ENCODE measurements at places on chromosomes 12 and 14.

GRCh38 chr12:130422676-130423075 is 85.0 kb downstream of the PIWIL1 start:
- no peak for DNase-seq

DNA sequence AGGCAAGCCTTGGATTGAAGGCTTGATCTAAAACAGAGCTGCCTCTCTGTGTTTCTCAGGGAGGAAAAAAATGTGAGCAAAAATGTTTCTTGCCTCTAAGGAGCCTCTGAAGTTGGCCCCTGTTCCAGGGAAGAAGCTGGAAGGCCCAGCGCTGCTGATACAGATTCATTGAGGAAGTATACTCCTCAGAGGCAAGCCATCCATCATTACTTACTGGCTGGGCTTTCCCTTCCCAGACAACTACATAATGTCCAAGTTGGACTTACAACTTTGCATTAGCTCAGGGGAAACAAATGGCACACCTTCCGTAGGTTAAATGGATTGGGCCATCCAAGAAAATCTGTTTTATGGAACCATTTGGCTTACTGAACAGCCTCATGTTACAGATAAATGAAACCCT is 263.7 kb upstream of the SEL1L start:
- no peak for DNase-seq

DNA sequence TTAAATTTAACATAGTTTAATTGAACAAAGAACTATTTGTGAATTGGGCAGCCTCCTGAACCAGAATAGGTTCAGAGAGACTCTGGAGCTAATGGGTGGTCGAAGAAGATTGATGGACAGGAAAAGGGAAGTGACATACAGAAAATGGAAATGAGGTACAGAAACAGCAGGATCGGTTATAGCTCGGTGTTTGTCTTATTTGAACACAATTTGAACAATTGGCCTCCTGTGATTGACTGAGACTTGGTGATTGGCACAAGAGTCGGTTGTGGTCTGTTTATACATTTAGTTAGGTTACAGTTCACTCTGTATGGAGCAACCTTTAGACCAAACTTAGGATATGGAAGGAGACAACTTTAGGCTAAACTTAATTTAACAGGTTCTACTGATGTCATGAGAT is 18.4 kb upstream of the CFL2 start:
- no peak for DNase-seq

- DNase-seq = no peak
Measured at GRCh38 chr14:100173353-100173752, 13.9 kb upstream of the DEGS2 start.

DNA sequence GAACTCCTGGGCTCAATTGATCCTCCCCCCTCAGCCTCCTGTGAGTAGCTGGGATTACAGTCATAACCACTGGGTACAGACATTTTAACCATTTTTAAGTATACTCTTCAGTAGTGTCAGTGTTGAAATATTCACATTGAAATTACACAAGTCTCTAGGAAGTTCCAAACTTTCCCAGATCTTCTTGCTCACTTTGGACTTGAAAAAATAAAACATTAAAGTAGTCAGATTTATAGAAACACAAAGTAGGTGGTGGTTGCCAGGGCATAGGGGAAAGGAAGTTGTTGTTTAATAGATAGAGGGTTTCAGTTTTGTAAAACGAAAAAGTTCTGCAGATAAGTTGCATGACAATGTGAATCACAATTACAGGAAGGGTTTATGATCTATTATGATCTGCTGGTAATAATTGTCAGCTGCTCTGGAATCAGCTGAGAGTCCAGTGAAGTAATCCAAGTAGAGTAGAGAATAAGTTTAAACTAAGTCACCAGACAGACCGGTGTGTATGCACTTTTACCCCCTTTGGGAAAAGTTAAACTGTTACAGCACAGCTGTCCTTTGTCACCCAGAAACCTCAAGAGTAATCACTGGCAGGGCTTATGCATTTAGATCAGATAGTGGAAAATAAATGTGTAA is 27.4 kb downstream of the PCNX1 start:
- DNase-seq = peak; percentile 74

DNA sequence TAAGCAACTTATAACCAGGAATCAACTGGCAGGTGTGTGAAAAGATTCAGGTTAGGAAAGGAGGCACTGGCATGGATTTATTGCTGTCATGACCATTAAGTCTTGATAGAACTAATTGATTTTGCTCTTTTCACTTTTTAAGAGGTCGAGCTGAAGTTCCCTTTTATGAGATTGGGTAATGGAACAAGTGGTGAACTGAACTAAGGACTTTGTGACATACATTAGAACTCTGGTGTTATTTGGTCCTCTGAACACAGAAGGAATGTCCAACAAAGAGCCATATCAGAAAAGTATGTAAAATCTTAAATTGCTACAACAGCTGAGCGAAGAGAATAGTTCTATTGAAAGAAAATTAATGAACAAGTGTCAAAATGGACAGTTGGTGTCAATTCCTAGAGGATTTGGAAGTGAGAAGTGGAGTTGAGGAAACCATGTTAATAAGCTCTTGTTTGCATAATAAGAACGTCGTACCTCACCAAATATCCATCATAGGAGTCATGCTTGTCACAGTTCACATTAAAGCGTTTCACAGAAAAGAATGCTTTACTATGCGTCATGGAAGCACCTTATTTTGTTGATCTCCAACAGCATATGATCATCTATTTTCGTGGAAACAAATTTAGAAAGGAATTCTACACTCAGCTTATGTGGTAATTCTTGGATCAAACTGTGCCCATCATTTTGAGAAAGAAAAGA is 8.4 kb upstream of the MYF6 start:
- DNase-seq = no peak

DNA sequence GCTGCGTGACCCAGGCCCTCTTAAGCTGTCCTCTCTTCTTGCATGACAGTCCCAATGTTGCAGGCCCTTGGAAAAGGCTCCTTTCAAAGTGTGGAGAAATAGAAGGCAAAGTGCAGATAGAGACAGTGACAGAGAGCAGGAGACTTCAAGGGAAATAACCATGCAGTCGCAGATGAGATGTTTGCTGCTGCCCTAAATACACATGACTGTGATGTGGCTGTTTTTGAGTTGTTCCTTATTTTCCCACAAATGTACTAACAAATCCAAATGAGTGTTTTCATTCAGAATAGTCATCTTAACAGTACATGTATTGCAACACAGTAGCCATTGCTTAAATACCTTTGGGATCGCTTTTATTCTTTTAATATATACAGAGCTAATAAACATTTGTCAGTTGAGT is 101.6 kb downstream of the SLC15A5 start:
- DNase-seq = no peak
